ENCODE measurements at places on chromosomes 1 and 21.

DNA sequence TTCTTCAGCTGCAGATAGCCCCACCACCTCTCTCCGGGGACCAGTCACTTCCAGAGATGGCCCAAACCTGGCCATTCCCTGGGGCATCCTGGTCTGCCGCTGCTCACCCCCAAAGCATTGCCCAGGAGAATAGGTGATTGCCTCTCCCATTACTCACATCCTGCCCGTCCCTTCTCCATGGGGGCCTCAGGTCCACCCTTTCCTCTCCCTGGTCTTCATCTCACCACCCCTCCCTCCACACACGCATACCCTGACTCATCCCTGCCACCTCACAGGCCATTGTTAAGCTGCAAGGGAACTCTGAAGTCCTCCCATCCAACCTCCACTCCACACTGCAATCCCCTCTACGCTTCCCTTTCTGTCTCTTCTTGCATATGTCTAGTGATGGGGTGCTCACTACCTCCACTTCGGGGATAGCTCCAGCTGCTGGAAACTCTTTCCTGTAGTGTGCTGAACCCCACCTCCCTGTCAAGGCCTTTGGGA, at the start of gene PLEKHG5:
PLEKHG5 (minus strand) TSS at position 188 of the 483 bp plus-strand sequence. CDS start 14,096 bp downstream, outside the sequence.
- H3K27ac ChIP-seq, result peak within 1 kb of the TSS; percentile 68
- peaks cover 19% of the 10 kb centered on the region for H3K27me3 ChIP-seq
- peaks cover 2% of the 10 kb centered on the region for H3K36me3 ChIP-seq
- DNase-seq, result no peak

DNA sequence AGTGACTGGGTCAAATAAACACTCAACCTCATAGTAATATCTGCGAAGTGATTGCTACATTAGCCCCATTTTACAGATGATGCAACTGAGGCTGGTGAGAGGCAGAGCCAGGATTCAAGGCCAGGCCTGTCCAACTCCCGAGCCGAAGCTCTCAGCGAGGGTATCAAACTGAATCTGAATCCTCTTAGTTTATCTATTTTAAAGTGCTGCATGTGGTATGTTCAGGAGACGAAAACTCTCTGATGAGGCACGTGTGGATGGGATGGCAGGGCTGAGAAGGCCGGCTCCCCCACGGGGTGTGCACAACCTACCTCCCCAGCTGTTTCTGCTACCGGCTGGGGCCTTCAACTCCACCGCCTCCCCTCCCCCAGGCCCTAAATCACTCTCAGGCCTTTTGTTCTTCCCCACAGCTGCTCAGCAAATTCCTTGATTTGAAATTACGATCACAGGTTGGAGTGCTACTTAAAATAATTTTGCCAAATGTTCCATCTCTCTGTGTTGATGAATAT, 171.8 kb downstream of the TOMM20 start:
- H3K27me3 ChIP-seq, result no peaks in the 10 kb centered on the region
- H3K4me1 ChIP-seq, result peaks cover 79% of the 10 kb centered on the region
- no peak for DNase-seq

GRCh38 chr21:41227357-41228005, 59.5 kb downstream of the BACE2 start:
- peaks cover 2% of the 10 kb centered on the region for H3K27me3 ChIP-seq
- no peaks in the 10 kb centered on the region for H3K36me3 ChIP-seq
- no peak for DNase-seq
- no peak overlapping the region for H3K27ac ChIP-seq
- H3K4me1 ChIP-seq, result no peaks in the 10 kb centered on the region

- H3K4me3 ChIP-seq, result no peak overlapping the region
- no peak overlapping the region for H3K27ac ChIP-seq
- no peaks in the 10 kb centered on the region for H3K4me1 ChIP-seq
These were observed 13.1 kb downstream of the PCSK9 start for GRCh38 chr1:55052221-55053142.

DNA sequence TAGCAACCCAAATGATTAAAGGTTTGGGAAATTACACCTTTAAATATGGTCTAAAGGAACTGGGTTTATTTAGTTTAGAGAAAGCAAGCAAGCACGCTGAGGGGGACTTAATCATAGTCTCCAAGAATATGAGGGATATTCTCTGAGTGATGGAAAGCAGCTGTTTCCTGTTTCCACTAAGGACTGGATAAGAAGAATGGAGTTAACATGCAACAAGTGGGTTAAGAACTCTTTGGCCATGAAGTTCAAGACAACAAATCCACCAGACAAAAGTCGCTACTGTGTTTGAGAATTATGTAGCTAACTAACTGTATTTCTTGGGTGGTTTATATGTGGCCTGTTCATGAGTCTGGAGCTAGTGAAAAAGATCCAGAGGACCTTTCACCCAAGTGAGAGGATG, 85.7 kb downstream of the TGFB2 start:
- no peaks in the 10 kb centered on the region for H3K36me3 ChIP-seq
- no peaks in the 10 kb centered on the region for H3K27me3 ChIP-seq
- H3K4me1 ChIP-seq, result no peaks in the 10 kb centered on the region
- H3K4me3 ChIP-seq, result no peak overlapping the region
- no peak overlapping the region for H3K27ac ChIP-seq

- no peak overlapping the region for H3K27ac ChIP-seq
- no peak overlapping the region for H3K4me3 ChIP-seq
- H3K36me3 ChIP-seq, result no peaks in the 10 kb centered on the region
- peaks cover 37% of the 10 kb centered on the region for H3K4me1 ChIP-seq
- H3K27me3 ChIP-seq, result no peaks in the 10 kb centered on the region
- peak; percentile 50 for DNase-seq
These were observed 39.1 kb downstream of the CLSTN1 start for GRCh38 chr1:9784508-9785133.

DNA sequence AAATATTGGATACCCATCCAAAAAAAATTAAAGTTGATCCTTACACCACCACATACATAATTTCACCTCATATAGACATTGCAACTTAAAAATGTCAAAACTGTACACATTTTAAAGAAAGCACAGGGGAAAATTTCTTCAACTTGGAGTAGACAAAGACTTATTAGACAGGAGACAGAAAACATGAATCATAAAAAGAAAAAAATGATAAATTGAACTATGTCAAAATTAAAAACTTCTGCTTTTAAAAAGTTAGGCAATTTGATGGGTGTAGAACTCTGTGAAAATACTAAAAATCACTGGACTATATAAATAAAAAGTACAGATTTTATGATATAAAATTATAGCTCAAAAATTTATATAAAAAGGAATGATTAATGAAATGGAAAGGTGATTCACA, 4.4 kb upstream of the OR10K1 start:
- DNase-seq, result no peak
- no peaks in the 10 kb centered on the region for H3K4me1 ChIP-seq
- no peak overlapping the region for H3K4me3 ChIP-seq
- no peak overlapping the region for H3K27ac ChIP-seq

- peak overlapping the region; percentile 50 for H3K27ac ChIP-seq
- H3K4me3 ChIP-seq, result peak overlapping the region; percentile 20
- peaks cover 5% of the 10 kb centered on the region for H3K27me3 ChIP-seq
- no peak for DNase-seq
These were observed 3.9 kb upstream of the IFNLR1 start for GRCh38 chr1:24190983-24191461.

DNA sequence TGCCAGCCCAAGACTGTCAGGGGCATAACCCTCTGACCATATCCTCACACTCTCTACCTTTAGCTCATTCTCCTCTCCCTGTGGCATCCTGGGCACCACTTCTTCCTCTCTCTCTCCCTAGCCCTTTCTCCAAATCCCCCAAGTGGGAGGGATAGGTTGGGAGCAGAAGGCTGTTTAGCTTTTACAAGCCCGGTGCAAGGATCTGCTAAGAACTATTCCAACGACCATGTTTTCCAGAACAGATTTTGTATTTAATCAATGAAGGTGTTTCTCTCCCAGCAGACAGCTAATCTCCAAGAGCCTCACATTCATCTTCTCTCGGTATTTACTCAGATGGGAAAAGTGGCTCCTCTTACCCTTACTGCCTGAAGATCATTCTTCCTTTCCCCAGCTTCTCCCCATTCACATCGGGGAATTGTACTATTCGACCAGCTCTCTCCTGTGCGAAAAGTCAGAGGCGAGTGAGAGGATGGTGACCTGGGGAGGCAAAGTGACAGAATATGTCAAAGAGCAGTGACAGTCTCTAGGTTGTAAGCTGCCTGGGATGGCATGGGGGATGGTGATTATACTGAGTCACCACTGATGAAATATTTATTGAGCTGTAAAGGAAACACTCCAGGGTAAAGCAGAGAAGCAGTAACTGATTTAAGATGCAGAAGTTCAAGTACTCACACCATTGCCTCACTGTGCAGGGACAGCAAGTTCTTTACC, 47.0 kb upstream of the RBM15 start:
- no peaks in the 10 kb centered on the region for H3K4me1 ChIP-seq
- H3K36me3 ChIP-seq, result no peaks in the 10 kb centered on the region
- H3K27ac ChIP-seq, result no peak overlapping the region
- H3K27me3 ChIP-seq, result peaks cover 9% of the 10 kb centered on the region

- H3K27ac ChIP-seq, result no peak overlapping the region
- no peaks in the 10 kb centered on the region for H3K36me3 ChIP-seq
- no peaks in the 10 kb centered on the region for H3K4me1 ChIP-seq
These were observed 86.4 kb downstream of the TMEM53 start for GRCh38 chr1:44587796-44588460.

DNA sequence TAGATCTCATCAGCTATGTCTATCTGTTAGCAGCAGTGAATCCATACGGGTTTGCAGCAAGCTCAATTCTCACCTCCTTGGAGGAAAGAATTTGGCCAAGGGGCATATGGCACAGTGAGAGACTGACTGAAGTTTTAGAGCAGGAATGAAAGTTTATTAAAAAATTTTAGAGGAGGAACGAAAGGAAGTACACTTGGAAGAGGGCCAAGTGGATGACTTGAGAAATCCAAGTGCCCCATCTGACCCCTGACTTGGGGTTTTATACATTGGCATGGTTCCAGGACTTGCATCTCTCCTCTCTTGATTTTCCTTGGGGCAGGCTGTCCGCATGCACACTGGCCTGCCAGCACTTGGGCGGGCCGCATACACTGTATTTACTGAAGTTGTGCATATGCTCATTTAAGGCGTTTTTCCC, 9.2 kb upstream of the OSBPL9 start:
- no peaks in the 10 kb centered on the region for H3K36me3 ChIP-seq
- H3K4me3 ChIP-seq, result no peak overlapping the region
- no peak overlapping the region for H3K27ac ChIP-seq
- peaks cover 13% of the 10 kb centered on the region for H3K27me3 ChIP-seq

DNA sequence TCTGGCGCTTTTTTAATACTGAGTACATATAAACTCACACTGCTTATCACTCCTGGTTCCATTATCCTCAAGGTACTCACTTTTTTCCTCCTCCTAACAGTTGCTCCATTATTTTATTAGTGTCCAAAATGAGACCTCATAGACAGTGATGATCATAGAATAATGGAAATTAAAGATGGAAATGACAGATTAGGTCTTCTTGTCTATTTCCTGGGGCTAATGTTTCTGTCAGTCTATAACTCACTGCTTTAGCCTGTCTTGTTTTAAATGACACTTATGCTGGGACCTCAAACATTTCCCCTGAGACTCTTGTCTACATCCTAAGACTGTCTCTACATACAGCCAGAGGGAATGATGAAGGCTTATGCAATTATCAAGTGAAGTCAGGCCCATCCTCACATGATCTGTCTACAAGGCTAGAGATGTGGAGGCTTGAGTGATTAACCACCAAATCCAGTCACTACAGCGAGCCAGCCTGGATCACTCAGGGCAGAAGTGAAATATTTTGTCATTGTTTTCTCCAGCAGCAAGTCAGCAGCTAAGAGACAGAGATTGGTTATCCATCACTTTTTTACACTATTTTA, 152.1 kb downstream of the ASTN1 start:
- no peaks in the 10 kb centered on the region for H3K36me3 ChIP-seq
- H3K4me3 ChIP-seq, result no peak overlapping the region
- DNase-seq, result no peak
- no peak overlapping the region for H3K27ac ChIP-seq
- no peaks in the 10 kb centered on the region for H3K27me3 ChIP-seq
